ENCODE measurements at places on chromosomes 3 and 15. TPM values are rescaled to one million over a fixed set of nuclear protein-coding genes. Genes with fewer than 3 reads are reported as not detected.

Gene TRPM1
- total RNA-seq, result not detected

Gene SSUH2
- 0.16 TPM for total RNA-seq

Gene CATSPER2
- total RNA-seq, result 0.62 TPM

Gene ZNF660
- 1.8 TPM for total RNA-seq

DNA sequence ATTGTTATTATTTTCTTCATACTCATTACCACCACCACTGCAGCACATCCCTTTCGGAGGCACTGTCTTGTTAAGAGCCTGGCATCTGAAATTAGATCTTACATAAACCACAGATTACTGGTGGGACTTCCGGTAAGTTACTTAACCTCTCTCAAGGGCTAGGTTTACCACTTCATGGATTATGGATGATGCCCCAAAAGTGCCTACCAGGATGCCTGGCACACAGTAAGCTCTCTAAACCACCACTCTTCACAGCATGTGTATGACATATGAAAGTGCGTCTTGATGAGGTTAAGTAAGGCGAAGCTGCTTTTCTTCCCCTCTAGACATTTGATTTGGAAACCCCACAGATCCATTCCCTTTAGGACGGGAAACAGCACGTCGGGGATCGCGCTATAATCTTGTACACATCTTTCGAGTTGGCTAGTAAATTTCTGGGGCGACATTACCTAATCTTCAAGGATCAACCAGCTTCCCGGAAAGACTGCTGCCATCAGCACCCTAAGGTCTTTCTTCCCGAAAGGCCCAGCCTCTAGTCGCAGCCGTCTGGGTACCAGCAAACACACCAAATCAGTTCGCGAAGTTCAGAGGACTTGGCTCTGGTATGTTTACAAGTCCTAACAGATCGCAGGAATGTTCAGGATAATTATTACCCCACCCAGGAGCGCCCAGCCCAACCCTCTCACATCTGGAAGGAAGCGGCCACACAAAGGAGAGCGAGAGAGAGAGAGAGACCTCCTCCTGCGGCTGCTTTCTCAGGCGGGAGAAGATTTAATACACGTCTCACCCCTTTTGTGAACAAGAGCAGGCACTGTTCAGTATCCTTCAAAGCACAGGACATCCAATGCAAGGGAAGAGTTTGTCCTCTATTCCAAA is 155.1 kb upstream of the FRMD4B start:
- DNase-seq, result no peak

DNA sequence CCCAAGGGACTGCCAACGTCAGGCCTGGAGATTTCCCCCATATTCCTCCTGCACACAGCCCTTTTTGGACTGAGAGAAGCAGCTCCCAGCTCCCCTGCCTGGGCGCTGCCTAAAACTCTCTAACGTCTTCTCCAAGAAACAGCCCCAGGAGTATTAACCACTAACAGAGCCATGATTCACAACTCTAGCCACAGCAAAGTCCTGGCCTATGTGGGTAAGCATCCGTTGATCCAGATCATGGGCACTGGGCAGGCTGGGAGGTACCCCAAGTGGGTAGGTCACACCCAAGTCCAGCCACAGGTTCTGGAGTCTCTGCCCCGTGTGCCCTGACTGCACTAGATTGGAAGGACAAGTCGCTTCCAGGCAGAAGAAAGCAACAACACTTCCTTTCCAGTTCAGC is 31.9 kb downstream of the NBEAL2 start:
- no peak for DNase-seq

- DNase-seq, result peak; percentile 52
These were observed 16.6 kb downstream of the EPB42 start for GRCh38 chr15:43204016-43204901.

- DNase-seq, result no peak
These were observed 84.1 kb downstream of the CCNL1 start for GRCh38 chr3:157075693-157076420.

- DNase-seq, result peak; percentile 24
These were observed 79.0 kb upstream of the RASGRF1 start for GRCh38 chr15:79169526-79170133.

- DNase-seq, result no peak
These were observed 722.6 kb downstream of the ZNF385D start for GRCh38 chr3:21028412-21028811.

- peak; percentile 23 for DNase-seq
These were observed 234.6 kb upstream of the BHLHE40 start for GRCh38 chr3:4744405-4745234.

DNA sequence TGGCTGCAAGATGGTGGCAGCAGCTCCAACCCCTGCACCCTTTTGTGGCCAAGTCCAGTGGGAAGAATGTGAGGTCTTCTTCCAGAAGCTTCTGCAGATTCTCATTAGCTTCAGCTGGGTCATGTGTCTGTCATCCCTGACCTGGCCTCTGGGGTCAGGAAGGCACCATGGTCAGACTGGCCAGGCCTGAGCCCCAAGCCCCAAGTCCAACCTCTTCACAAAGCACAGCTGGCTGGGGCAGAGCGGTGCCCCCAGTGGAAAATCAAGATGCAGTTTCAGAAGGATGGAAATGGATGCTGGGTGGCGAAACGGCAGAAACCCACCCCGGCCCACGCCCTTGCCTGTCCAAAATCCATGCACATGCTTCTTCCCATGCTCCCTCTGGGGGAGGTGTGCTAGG is 15.9 kb upstream of the GATA2 start:
- no peak for DNase-seq

GRCh38 chr3:113721636-113722035 is 24.4 kb downstream of the NAA50 start:
- DNase-seq, result no peak

DNA sequence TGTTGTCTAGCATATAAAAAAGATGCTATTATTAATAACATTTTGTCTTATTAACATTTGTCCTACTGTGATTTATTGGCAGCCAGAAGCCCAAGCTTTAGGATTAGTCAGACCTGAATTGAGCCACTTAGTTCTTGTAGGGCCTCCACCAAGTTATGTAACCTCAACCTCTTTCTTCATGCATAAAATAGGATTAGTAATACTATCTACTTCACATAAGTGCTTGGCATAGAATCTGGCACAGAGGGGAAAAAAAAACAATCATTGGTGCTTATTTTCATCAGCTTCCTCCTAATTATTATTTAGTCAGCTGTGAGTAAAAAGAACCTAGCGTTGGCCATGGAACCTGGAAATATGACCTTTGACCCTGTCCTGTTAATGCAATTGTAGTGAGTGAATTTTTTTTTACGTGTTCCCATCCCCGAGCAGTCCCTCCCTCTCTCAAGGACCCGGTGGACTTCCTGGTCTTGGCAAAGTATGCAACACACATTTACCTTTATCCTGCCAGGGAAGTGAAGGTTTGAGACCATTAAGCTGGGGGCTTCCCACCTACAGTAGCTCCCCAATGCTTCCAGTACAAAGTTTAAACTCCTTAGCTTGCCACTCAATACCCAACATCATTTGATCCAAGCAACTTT is 136.8 kb downstream of the FHIT start:
- DNase-seq, result no peak

DNA sequence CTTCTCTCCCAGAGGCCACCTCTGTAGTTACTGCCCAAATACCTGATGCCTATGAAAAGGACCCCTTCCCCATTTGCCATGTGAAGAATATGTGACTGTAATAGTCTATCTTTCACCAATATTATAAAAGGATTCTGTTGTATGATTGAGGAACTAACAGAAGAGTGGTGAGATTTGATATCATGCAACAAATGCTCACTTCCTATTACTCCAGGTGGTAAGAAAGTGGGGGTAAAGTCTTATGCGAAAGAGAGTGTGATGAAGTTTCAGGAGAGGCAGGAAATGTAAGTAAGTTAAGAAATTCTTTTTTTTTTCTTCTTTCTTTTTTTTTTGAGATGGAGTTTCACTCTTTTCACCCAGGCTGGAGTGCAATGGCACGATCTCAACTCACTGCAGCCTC is 24.4 kb upstream of the RAP2B start:
- no peak for DNase-seq

- peak; percentile 82 for DNase-seq
These were observed 28.0 kb upstream of the LACTB start for GRCh38 chr15:63093486-63094205.
